ENCODE measurements at places on chromosomes 5 and 9.

- DNase-seq, result no peak
Measured at GRCh38 chr5:25850581-25850980, 1187.8 kb downstream of the CDH9 start.

DNA sequence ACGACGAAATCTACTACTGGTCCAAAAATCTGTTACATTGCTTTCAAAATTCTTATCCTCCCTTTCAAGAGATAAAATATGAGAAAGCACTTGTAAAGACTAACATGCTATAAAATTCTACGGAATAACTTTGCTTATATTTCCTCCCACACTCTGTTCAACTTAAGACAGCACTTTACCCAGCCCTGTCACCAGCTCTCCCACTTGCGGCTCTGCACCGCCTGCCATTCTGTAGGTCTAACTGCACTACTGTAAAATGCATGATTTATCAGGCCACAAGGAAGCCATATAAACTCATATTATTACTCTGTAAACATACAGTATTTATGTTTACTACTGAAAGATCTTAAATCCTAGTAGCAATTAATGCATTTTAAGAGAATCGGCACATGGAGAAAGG, 11.4 kb downstream of the CTNND2 start:
- DNase-seq, result no peak

GRCh38 chr9:114319147-114319546, 3.8 kb upstream of the ORM1 start:
- DNase-seq, result no peak

GRCh38 chr9:76758476-76758875, 5.8 kb upstream of the PCA3 start:
- DNase-seq, result no peak

DNA sequence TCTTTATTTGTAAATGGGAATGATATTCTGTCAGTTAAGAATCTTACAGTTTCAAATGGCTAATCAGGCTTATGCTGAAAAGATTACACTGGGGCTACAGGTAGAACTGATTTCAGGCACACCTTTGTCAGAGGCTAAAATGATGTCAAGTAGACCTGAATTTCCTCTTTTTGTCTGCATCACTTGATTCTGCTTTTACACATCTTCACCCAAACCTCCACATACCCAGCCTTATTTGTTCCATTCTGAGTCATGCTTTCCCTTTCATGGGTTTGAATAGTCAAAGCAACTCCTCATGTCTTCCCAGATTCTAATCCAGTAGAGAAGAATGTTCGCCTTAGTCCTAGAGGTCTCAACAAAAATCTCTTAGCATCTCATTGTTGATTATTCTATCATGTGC, 156.4 kb downstream of the CWC27 start:
- no peak for DNase-seq
